Articular chondrocyte of knee joint (primary cell): ENCODE measurements at places on chromosomes 3 and 15. TPM values are rescaled to one million over a fixed set of nuclear protein-coding genes. Genes with fewer than 3 reads are reported as not detected.

FBXO22 gene
- total RNA-seq, result 27.7 and 29.9 TPM in 2 replicates

EPHA3 gene
- 0.26 and 0.54 TPM in 2 replicates for total RNA-seq

ECE2 gene
- total RNA-seq, result not detected in 2 replicates

ACKR4 gene
- total RNA-seq, result 3.7 and 5.3 TPM in 2 replicates

KLHL40 gene
- not detected in 2 replicates for total RNA-seq

C3orf22 gene
- total RNA-seq, result not detected in 2 replicates

ARPIN gene
- 17.0 and 17.2 TPM in 2 replicates for total RNA-seq

AGBL1 gene
- total RNA-seq, result under 0.01 TPM in 1 of 2 replicates, not detected in the other

XIRP1 gene
- total RNA-seq, result not detected in 2 replicates

CACNA2D2 gene
- total RNA-seq, result 0.22 TPM in 1 of 2 replicates, not detected in the other

GATA2 gene
- 1.8 and 2.7 TPM in 2 replicates for total RNA-seq

FRMD4B gene
- 42.7 and 52.8 TPM in 2 replicates for total RNA-seq

TM6SF1 gene
- 0.11 TPM in 1 of 2 replicates, not detected in the other for total RNA-seq

EIF5A2 gene
- 8.0 and 9.2 TPM in 2 replicates for total RNA-seq

KIF15 gene
- total RNA-seq, result 4.1 and 8.4 TPM in 2 replicates

TTLL13 gene
- total RNA-seq, result 0.11 and 0.13 TPM in 2 replicates

ST3GAL6 gene
- 1.3 and 3.9 TPM in 2 replicates for total RNA-seq

WNT5A gene
- total RNA-seq, result 141 and 519 TPM in 2 replicates

MKRN2OS gene
- not detected in 2 replicates for total RNA-seq

LINGO1 gene
- total RNA-seq, result 0.11 and 0.13 TPM in 2 replicates

SLC22A14 gene
- total RNA-seq, result 0.32 and 0.52 TPM in 2 replicates

TARS3 gene
- 12.4 and 13.7 TPM in 2 replicates for total RNA-seq

FGD5 gene
- total RNA-seq, result 11.7 and 19.5 TPM in 2 replicates

OIP5 gene
- total RNA-seq, result 3.7 and 5.1 TPM in 2 replicates

GBE1 gene
- total RNA-seq, result 190 and 198 TPM in 2 replicates

ADGRG7 gene
- total RNA-seq, result 0.11 TPM in 1 of 2 replicates, not detected in the other

CKMT1A gene
- total RNA-seq, result not detected in 2 replicates

CCR3 gene
- 0.13 TPM in 1 of 2 replicates, not detected in the other for total RNA-seq

PPARG gene
- total RNA-seq, result 3.1 and 15.6 TPM in 2 replicates

SCAANT1 gene
- total RNA-seq, result not detected in 2 replicates

PLAAT1 gene
- total RNA-seq, result not detected in 2 replicates

MESP2 gene
- 0.32 and 0.78 TPM in 2 replicates for total RNA-seq

CKMT1B gene
- total RNA-seq, result not detected in 2 replicates

PTPN9 gene
- 25.0 and 26.2 TPM in 2 replicates for total RNA-seq

SLC22A13 gene
- total RNA-seq, result 0.86 and 1.0 TPM in 2 replicates

DPP8 gene
- total RNA-seq, result 47.9 and 52.3 TPM in 2 replicates
